Left ventricle myocardium inferior (tissue), 1 donor: ENCODE measurements at places on chromosomes 7 and 10. TPM values are rescaled to one million over a fixed set of nuclear protein-coding genes. Genes with fewer than 3 reads are reported as not detected.

- DNase-seq, result no peak
Measured at GRCh38 chr10:107971973-107972372, 807.5 kb upstream of the SORCS1 start.

DNA sequence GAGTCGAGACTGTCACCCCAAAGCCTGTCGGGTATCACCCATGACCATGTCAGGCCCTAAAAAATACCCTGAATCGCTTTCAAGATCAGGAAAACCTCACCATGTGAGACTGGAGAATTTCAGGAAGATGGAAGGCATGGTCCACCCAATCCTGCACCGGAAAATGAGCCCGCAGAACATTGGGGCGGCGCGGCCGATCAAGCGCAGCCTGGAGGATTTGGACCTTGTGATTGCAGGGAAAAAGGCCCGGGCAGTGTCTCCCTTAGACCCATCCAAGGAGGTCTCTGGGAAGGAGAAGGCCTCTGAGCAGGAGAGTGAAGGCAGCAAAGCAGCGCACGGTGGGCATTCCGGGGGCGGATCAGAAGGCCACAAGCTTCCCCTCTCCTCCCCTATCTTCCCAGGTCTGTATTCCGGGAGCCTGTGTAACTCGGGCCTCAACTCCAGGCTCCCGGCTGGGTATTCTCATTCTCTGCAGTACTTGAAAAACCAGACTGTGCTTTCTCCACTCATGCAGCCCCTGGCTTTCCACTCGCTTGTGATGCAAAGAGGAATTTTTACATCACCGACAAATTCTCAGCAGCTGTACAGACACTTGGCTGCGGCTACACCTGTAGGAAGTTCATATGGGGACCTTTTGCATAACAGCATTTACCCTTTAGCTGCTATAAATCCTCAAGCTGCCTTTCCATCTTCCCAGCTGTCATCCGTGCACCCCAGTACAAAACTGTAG is 176.2 kb downstream of the RTKN2 start:
- DNase-seq, result no peak

- DNase-seq, result no peak
Measured at GRCh38 chr7:12839508-12840153, 152.2 kb downstream of the ARL4A start.

DNA sequence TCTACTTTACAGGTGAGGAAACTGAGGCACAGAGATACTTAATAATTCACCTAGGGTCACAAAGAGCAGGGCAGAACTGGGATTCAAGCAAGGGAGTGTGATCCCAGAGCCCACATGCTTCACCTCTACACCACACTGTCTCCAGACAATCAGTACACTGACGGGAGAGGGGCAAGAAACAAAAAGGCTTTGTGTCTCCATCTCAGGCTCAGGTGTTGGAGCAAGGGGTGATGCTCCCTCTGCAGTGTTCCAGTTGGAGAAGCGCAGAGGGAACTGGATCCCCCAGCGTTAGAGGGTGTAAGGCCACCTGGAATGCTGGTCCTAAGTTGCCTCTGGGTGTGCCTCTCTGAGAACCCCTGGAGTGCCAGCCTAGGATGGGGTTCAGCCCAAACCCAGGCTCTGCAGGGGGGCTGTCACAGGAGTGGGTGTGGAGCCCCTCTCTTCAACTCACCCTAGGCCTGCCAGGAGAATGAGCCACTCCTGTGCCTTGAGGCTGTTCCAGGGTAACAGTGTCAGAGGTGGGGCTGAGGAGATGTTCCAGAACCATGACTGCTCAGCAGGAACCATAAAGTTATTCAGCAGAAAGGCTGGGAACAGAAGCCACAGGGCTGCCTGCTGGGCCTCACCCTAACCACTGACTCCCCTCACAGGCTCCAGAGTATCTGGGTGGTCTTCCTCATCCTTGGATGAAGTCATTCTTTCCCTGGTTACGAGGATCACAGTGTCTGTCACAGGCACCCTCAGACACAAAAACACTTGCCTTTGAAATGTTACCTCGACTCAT is 5.5 kb downstream of the RBP4 start:
- DNase-seq, result no peak

- DNase-seq, result no peak
Measured at GRCh38 chr10:74118804-74119203, 31.8 kb downstream of the AP3M1 start.

DNA sequence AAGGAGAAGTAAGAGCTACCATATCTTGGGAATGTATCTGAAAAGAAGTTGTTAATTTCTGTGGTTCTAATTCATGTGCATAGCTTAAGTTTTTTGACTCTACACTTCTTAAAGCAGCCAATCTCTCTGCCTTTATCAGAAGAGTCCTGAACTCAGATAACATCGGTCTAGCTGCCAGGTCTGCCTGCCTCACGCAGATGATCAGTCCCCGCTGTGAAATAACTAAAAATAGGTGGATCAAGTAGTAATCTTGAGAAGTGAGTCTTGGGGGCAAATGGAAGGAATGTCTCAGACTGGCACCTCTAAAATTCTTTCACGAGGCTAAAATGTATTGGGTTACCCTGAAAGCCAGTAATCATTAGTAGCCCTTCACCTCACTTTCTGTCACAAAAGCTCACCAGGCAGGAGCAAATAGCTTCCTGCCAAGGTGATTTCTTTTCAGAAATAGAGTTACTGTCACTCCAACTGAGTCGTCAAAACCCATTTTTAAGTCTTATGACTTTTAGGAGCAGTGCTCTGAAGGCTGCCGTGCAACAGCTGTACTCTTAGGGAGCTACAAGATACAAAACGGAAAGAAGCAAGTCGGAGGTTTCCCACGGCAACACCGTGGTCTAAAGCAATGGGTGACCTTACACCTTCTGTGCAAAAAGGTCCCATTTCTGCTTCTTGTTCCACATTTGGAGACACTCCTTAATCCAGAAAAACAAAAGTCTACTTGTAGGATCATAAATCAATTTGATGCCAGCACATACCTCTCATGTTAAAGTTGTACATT is 85.2 kb downstream of the ABCB5 start:
- no peak for DNase-seq

GRCh38 chr7:74093671-74094223 is 10.1 kb downstream of the LIMK1 start:
- DNase-seq, result no peak

- no peak for DNase-seq
Measured at GRCh38 chr7:45595809-45596664, 21.9 kb downstream of the ADCY1 start.

- DNase-seq, result no peak
Measured at GRCh38 chr7:111363099-111363498, 199.2 kb downstream of the IMMP2L start.

DNA sequence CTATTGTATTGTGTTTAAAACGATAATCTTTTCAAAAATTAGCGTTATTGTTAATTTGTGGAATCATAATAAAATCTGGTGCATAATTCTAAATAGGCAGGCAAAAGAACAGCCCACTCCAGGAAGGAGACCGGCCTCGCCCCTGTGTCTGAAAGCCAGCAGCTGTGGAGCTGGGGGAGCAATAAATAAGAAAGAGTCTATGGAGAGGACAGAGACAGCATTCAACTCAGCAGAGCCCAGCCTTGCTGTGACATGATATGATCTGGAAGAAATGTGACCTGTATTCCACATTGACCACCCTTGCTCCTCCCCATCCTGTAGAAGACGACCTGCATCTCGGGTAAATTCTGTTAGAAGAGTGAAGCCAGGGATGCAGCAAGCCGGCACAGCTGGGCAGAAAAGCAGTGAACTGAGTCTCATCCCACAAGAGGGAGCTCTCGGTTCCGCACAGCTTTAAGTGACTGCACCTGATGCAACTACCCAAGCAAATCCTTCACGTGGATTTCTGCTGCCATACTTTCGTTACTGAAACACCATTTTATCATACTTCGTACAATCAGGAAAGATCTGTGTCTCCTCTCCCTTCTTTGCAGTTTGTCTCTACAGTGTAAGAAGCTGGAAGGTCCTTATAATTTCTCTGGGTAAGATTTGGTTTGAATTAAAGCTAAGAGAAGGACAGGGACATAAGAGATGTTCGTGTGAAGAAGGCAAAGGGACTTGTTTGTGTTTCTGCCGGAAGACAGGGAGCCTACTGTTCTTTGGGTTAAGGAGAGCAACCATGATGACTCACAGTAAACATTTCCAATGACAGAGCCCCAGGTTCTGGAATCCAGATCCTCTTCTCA is 427.1 kb downstream of the GPAM start:
- DNase-seq, result peak; percentile 15

GRCh38 chr10:6383096-6383812 is 180.5 kb downstream of the PFKFB3 start:
- DNase-seq, result no peak

GRCh38 chr7:4754433-4755010 is 20.9 kb upstream of the AP5Z1 start:
- no peak for DNase-seq

DNA sequence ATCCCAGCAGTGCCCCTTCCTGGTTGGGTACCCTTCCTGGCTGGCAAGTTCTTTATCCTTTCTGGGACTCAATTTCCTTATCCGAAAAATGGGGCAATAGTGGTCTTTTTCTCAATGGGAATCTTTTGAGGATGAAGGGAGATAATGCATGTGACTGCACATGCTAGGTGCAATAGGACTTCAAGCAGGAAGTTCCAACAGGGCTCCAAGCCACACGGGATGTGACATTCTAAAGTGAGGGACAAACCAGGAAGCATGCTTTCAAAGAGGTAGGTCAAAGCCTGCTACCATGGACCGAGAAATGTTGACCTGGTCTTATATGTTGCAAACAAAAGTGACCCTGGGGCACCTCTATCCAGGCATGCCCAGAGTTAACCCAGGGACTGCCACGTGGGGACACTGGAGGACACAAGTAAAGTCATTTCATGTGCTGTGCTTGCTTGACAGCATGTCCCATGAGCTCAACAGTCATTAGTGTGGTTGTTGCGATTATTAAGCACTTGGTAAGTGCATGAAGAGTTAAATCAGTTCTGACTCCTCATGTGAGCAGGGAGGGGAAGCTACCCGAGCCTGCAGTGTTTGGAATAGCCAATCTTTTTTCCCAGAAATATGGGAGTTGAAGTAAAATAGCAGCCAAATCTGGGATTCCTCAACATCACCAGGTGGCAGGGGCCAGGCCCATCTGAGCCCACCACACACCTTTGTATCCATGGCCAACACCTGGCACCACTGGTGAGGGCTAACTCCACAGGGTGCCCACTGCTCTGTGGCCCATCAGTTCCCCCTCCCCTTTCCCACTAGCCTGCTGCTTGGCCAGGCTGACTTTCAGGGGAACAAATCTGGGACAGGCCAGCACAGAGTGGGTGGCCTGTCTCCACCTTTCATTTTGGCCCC is 5.7 kb downstream of the ARHGAP22 start:
- DNase-seq, result no peak

- DNase-seq, result no peak
Measured at GRCh38 chr10:121293110-121293509, 305.1 kb downstream of the FGFR2 start.

DNA sequence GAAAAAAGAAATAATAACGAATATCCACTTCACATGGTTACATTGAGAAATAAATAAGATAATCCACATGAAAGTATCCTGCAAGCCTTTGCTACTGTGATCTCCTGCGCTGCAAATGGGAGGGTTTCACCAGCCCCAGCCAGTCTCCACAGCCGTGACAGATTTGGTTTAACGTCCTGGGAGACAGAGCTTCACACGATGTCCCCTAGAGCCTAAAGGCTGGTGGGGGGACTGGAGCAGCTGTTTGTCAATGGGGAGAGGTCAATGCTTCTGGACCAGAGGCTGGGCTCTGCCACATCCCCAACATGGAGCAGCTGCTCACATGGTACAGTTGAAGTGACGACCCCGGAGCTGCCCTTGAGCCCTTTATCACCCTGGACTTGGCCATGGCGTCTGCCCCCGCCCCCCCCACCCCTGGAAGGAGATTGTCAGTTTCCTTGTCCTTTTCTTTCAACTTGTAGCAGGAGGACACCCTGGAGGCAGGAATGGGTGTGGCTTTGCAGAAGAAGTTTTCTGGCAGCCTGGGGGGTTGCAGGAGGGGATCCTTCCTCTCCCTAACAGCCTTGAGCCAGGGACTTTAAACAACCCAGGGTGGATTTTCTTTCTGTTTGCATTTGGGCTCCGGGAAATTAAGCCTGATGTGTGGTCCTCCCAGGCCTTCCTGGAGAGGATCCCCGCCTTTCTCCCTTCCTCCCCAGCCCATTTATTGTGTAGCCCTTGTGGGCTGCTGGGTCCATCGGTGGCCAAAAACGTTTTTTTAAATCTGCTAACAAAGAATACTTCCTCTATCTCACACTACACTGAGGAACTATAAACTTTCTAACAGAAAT is 37.0 kb upstream of the MXI1 start:
- no peak for DNase-seq

- DNase-seq, result no peak
Measured at GRCh38 chr10:113982296-113982695, 61.4 kb upstream of the ADRB1 start.

GRCh38 chr10:13904064-13904463 is 317.3 kb downstream of the PRPF18 start:
- DNase-seq, result no peak

GRCh38 chr7:98930464-98930863 is 52.1 kb downstream of the TRRAP start:
- DNase-seq, result no peak

GRCh38 chr10:73065441-73065840 is 31.2 kb downstream of the P4HA1 start:
- no peak for DNase-seq

DNA sequence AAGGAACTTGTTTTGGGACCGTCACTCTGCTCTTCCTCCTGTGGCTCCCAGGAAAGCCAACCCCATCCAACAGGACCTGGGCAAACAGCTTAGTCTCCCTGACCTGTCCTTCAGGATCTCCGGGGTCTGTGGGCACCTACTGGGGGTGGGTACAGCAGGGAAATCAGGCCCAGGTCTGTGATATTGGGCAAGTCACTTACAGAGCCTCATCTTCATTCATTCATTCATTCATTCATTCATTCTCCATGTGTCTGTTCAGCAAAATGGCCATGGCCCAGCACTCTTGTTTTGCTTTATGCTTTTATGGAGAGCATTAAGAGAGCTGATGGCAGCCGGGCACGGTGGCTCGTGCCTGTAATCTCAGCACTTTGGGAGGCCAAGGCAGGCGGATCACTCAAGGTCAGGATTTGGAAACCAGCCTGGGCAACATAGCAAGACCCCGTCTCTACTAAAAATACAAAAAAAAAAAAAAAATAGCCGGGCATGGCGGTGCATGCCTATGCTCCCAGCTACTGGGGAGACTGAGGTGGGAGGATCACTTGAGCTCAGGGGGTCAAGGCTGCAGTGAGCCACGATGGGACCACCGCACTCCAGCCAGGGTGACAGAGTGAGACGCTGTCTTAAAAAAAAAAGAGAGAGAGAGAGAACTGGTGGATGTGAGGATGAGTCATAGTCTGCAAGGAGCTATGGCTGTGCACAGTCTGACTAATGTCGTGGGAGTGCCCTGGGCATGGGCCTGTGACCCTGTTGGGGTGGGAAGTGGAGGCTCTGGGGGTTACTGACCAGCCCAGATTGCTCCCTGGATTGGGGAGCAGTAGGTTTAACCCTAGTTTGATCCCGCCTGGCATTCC is 54.3 kb downstream of the CLIP2 start:
- no peak for DNase-seq

The NRCAM gene
- 0.14 TPM for total RNA-seq

The PLEKHS1 gene
- not detected for total RNA-seq

The GLI3 gene
- total RNA-seq, result 5.5 TPM

The TCAF1 gene
- total RNA-seq, result 38.2 TPM

The CALD1 gene
- 122 TPM for total RNA-seq

The SPAM1 gene
- not detected for total RNA-seq

The ERVW-1 gene
- not detected for total RNA-seq

The WDFY4 gene
- total RNA-seq, result 1.5 TPM

The GBX1 gene
- total RNA-seq, result 1.9 TPM
